Activated naive CD8-positive, alpha-beta T cell treated with anti-CD3 and anti-CD28 coated beads, Interleukin-2, amount 50 U/mL, for 24 hours (primary cell): ENCODE measurements at places on chromosomes 2 and 18.
A peak's percentile ranks its signal among the peaks of the same experiment; 100 is the strongest.

- H3K36me3 ChIP-seq = peaks cover 23% of the 10 kb centered on the region
- H3K27ac ChIP-seq = peak overlapping the region; percentile 97
- H3K27me3 ChIP-seq = peaks cover 8% of the 10 kb centered on the region
- no peak for DNase-seq
- peaks cover 12% of the 10 kb centered on the region for H3K4me1 ChIP-seq
These were observed 610 bp downstream of the SPC25 start for GRCh38 chr2:168889635-168890005.

GRCh38 chr18:13558124-13558523 lies 168.2 kb downstream of the FAM210A start:
- no peak overlapping the region for H3K4me3 ChIP-seq
- no peak overlapping the region for H3K27ac ChIP-seq
- H3K4me1 ChIP-seq = peaks cover 36% of the 10 kb centered on the region
- DNase-seq = peak; percentile 49
- no peaks in the 10 kb centered on the region for H3K36me3 ChIP-seq

DNA sequence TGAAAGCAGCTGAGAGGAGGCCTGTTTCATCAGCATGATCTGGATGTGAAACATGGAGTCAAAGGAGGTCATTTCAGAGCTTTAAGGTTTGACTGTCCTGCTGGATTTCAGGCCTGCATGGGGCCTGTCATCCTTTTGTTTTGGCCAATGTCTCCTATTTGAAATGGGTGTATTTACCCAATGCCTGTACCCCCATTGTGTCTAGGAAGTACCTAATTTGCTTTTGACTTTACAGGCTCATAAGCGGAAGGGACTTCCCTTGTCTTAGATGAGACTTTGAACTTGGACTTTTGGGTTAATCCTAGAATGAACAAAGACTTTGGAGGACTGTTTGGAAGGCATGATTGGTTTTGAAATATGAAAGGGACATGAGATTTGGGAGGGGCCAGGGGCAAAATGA lies 19.3 kb upstream of the CYP27C1 start:
- H3K36me3 ChIP-seq = peaks cover 13% of the 10 kb centered on the region
- DNase-seq = no peak
- no peaks in the 10 kb centered on the region for H3K4me1 ChIP-seq
- no peak overlapping the region for H3K27ac ChIP-seq
- H3K4me3 ChIP-seq = no peak overlapping the region
- H3K27me3 ChIP-seq = no peaks in the 10 kb centered on the region

GRCh38 chr2:142848023-142848606 lies 29.3 kb upstream of the KYNU start:
- no peak for DNase-seq
- no peak overlapping the region for H3K4me3 ChIP-seq
- H3K27me3 ChIP-seq = no peaks in the 10 kb centered on the region
- no peaks in the 10 kb centered on the region for H3K36me3 ChIP-seq
- no peaks in the 10 kb centered on the region for H3K4me1 ChIP-seq
- H3K27ac ChIP-seq = no peak overlapping the region

DNA sequence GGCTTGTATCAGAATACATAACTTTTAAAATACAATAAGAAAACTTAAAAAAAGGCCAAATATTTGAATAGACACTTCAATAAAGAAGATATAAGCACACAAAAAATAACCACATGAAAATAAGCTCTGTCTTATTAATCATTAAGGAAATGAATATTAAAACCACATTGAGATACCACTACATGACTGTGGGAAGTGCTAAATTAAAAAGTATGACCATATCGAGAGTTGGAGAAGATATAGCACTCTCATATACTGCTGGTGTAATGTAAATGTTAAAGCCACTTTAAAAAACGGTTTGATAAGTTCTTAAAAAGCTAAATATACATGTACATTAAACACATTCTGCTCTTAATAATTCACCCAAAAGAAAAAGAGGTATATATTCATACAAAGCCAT lies 104.6 kb upstream of the TRIB2 start:
- H3K27ac ChIP-seq = no peak overlapping the region
- H3K4me3 ChIP-seq = no peak overlapping the region
- peaks cover 27% of the 10 kb centered on the region for H3K4me1 ChIP-seq
- no peak for DNase-seq

GRCh38 chr2:219209236-219210195 lies 2.9 kb downstream of the ZFAND2B start:
- H3K27ac ChIP-seq = peak overlapping the region; percentile 74
- H3K27me3 ChIP-seq = no peaks in the 10 kb centered on the region
- DNase-seq = no peak
- peaks cover 48% of the 10 kb centered on the region for H3K4me1 ChIP-seq
- H3K36me3 ChIP-seq = peaks cover 24% of the 10 kb centered on the region
- H3K4me3 ChIP-seq = peak overlapping the region; percentile 12

DNA sequence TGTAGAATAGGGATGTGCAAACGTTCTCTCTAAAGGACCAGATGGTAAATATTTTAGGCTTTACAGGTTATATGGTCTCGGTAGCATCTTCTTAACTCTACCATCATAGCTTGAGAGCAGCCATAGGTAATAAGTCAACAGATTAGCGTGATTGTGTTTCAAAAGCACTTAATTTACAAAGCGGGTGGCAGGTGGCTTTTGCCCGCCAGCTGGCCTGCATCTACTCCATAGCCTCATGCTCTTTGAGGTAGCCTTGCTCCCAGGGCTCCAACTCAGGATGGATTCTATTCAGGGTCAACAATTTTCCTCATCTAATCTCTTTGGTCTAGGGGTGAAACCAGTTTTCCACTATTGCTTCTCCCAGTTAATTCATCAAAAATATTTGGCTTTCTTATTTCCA lies 5.0 kb upstream of the ATP9B start:
- no peak overlapping the region for H3K27ac ChIP-seq
- no peak overlapping the region for H3K4me3 ChIP-seq
- H3K36me3 ChIP-seq = peaks cover 24% of the 10 kb centered on the region

GRCh38 chr2:186422226-186422625 lies 63.8 kb upstream of the ZC3H15 start:
- DNase-seq = no peak
- H3K27me3 ChIP-seq = no peaks in the 10 kb centered on the region
- H3K4me1 ChIP-seq = peaks cover 10% of the 10 kb centered on the region
- peaks cover 11% of the 10 kb centered on the region for H3K36me3 ChIP-seq

- H3K4me1 ChIP-seq = peaks cover 11% of the 10 kb centered on the region
- no peak overlapping the region for H3K27ac ChIP-seq
These were observed 22.6 kb downstream of the ADD2 start for GRCh38 chr2:70745276-70745825.
